ENCODE measurements at places on chromosomes 16 and 17.

DNA sequence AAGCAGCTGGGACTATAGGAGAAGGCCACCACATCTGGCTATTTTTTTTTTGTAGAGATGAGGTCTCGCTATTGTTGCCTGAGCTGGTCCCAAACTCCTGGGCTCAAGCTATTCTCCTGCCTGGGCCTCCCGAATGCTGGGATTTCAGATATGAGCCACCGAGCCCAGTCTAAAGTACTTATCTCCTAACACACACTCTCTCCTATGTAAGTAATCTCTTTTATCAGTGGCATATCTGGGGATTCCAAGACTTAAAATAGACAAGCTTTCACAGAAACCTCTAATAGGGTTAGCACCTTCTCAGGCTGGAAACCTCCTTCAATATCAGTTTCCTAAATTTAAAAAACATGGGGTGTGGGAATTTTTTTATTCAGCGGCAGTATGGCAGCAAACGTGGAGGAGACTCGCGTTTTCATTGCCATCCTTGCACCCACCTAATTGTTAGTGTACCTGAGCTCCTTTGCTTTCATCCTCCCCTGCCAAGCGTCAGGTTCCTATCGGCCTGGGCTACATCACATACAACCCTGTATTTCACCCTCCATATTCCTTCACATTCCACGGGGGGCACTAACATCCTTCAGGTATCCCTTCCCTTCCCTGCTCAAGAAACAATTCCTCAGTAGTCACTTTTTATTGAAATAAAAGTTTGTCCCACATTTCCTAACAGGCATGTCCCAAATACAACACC, 1.1 kb downstream of the EZH1 start:
- DNase-seq = no peak

DNA sequence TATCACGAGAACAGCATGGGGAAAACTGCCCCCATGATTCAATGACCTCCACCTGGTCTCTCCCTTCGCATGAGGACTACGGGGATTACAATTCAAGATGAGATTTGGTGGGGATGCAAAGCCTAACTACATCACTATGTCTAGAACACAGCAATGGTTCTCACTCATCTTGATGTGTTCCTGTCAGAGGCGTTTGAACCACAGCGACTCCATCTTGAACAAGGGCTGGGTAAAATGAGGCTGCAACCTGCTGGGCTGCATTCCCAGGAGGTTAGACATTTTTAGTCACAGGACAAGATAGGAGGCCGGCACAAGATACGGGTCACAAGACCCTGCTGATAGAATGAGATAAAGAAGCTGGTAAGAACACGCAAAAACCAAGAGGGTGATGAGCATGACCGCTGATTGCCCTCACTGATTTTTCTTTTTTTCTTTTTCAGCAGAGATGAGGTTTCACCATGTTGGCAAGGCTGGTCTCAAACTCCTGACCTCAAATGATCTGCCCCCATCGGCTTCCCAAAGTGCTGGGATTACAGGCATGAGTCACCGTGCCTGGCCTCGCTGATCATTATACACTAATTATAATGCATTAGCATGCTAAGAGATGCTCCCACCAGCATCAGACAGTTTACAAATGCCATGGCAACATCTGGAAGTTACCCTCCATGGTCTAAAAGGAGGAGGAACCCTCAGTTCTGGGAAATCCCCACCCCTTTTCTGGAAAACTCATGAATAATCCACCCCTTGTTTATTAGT, 3.0 kb upstream of the PPY start:
- DNase-seq = no peak

DNA sequence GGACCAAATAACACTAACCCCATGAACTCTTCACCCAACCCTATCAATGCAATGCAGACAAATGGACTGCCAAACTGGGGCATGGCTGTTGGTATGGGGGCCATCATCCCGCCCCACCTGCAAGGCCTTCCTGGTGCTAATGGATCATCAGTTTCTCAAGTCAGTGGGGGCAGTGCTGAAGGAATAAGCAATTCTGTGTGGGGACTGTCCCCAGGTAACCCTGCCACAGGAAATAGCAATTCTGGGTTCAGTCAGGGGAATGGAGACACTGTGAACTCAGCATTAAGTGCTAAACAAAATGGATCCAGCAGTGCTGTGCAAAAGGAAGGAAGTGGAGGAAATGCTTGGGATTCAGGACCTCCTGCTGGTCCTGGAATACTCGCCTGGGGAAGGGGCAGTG, 78.9 kb downstream of the TMC6 start:
- no peak for DNase-seq

DNA sequence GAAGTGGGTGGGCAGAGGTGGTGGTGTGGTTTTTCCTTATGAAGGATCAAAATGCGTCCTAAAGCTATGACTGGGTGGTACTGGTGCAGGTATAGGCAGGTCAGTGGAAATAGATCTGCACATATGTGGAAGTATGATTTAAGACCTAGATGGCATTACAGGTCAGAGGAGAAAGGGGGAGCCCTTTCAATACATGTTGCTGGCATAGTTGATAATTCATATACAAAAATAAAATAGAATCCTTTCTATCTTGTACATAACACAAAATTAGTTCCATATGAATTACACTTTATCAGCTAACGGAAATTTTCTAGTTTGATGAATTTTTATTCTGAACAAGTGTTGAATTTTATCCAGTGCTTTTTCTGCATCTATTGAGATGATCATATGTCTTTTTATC, 20.8 kb upstream of the PIK3R5 start:
- no peak for DNase-seq

GRCh38 chr16:55754056-55754455, 78.8 kb downstream of the CES1 start:
- DNase-seq = no peak

DNA sequence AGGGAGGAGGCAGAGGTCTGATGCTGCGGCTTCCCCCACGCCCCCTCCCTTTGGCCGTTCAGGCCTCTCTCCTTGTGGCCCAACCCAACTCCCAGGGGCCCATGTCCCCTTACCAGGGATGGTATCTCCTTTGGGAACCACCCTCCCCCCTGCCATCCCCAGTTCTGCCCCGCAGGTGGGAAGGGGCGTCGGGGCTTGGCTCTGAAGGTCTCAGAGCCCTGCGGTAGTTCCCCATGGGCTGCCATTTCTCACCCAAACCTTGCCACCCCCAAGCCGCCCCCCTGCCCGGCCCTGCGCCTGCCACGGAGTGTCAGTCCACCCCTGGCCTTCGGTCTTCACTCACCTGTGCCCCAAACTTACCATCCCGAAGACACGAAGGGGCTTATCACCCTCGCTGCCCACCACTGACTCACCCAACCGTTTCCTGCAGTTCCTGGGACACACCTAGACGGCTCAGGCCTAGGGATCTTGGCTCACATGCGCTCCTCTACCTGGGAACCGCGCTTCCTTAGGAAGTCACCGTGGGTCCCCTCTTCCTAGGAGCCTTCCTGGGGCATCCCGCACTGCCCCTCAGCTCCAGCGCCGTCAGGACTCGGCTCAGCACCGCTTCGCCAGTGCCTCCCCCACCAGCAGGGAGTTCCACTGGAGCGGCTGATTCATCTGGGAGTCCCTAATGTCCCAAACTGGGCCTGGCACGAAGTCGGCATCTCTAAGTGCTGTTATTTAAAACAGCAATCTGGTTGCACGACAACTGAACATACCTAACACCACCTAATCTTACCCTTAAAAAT, 1.1 kb upstream of the DOC2A start:
- no peak for DNase-seq

DNA sequence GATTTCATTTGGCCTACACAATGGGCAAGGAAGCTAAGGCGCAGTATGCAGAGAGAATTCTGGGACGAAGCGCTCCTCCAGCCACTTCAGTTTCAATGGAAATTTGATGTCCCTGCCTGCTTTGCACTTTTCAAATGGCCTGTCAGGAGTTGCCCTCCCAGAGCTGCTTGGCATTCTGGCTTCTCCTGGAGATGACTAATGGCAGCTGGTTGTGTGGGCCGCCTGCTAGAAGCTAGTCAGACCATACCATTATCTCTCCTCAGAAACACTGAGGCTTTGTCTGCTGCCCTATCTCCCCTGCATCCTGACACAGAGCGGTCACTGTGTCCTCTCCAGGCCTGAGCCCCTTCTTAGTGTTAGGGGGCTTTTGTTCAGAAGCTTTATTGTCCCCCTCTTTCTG, 180.1 kb downstream of the SPECC1 start:
- no peak for DNase-seq

DNA sequence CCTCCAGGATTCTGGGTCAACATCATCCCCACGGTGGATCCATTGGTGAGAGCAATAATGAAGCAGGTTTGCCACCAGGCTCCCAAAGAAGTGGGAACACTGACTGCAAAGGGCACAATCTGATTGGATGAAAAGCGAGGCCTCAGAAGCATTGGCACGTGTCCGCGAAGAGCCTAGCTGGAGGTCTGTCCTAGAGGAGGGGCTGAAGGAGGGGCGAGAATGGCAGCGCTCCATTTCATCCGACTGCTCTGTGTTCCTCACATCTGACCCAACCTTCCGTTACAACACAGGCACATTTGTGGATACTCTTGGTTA, 79.9 kb downstream of the MRC2 start:
- DNase-seq = no peak

GRCh38 chr16:55041540-55042234, 111.0 kb downstream of the IRX5 start:
- no peak for DNase-seq

GRCh38 chr16:53323924-53324323, 110.3 kb upstream of the RBL2 start:
- DNase-seq = no peak

DNA sequence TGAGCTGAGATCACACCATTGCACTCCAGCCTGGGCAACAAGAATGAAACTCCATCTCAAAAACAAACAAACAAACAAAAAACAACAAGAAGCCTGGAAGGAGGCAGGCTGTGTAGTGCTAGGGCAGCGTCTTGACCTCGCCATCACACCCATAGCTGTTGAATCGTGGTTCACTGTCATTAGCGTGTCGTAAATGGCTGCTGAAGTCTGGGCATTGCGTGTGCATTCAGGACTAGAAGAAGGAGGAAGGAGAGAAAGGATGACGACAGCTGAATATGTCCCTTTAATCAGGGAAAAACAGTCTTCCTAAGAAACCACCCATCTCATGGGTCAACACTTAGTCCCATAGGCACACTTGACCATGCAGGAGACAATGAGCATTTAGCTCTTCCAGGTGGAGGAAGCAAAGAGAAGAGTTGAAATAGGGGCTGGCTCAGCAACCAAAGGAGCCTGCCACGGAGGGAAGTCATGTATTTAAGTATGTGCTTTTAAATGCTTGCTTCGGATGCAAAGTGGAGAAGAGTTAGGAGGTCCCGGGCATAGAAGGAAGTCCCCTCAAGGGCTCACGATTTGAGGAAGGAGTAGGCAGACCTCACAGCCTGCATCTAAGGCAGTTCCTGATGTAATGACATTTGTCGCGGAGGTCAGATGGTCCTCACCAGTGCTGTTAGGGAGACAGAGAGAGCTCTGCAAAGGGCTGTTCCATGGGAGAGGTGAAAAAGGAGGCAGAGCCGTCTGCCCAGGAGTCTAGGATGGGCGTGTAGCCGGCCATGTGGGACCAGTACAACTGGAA, 8.8 kb downstream of the PRSS22 start:
- no peak for DNase-seq

GRCh38 chr17:1108765-1109605, 70.8 kb downstream of the ABR start:
- no peak for DNase-seq

GRCh38 chr16:90023078-90023447, 3.8 kb upstream of the DBNDD1 start:
- DNase-seq = no peak

GRCh38 chr17:79361221-79361734, 249.6 kb downstream of the RBFOX3 start:
- DNase-seq = no peak

DNA sequence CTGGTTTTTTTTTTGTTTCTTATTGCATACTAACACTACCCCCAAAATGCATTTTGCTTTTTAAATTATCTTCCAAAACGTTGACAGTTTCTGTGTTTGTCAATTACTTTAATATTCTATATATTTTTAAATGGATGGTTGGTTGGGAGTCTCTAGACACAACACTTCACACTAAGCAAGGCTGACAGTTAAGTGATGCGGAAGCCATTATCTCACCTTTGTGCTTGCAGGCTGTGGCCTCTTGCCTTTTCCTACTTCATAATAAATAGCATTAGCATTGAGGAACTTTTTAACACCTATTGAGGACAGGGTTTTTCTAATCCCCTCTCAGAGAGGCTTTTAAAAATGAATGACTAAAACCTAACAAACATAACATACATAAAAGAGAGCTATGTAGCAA, 280.8 kb upstream of the TBX2 start:
- DNase-seq = no peak

DNA sequence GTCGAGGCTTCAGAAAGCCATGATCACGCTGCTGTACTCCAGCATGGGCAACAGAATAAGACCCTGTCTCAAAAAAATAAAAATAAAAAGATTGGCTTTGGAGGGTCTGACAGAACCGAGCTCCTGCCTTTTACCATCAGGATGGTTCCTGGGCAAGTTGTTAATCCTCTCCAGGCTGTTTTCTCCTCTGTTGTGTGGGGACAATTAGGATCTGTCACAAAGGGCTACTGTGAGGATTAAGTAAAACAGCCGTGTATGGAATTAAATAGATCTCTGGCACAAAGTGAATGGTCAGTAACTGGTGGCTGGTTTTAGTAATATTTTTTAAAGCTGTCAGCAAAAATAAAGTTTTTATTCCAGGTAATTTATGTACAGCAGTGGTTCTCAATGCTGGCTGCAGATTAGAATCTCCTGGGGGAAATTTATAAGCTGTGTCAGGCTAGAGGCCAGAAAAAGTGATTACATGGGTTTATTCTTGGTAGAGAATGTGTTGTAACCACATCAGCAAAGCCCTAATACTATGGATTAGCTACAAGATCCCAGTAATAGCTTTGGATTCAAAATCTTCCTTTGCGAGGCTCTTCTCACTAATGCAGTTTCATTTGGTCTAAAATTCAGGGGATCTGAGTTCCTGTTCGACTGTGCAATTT, 47.2 kb downstream of the GPRC5B start:
- DNase-seq = no peak

DNA sequence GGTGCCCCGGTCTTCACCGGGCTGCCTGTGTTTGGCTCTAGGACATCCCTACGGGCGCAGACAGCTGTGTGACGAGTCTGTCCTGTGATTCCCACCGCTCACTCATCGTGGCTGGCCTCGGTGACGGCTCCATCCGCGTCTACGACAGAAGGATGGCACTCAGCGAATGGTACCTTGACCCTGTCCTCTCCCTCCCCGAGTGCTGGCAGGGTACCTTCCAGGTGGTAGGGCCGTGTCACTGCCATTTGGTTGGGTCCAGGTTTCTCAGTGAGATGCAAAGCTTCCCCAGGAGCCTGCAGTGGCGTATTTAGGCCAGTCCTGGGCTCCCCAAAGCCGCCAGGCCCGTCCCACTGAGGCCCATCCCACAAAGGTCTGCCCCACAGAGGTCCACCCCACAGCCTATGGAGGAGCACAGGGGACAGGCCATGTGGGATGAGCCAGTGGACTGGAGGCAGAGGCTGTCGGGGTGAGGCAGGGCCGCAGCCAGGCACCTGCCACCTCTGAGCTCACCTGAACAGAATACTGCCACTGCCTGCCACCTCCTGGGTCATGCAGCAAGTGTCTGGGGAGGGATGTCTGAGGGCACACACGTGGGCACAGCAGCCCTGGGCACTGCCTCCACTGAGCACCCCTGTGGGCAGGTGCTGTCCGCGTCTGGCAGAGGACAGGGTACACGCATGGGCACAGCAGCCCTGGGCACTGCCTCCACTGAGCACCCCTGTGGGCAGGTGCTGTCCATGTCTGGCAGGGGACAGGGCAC, 31.4 kb upstream of the CHMP6 start:
- DNase-seq = no peak

- DNase-seq = no peak
Measured at GRCh38 chr16:48965386-48965785, 316.3 kb downstream of the CBLN1 start.

- DNase-seq = no peak
Measured at GRCh38 chr17:37089956-37090355, 141.2 kb downstream of the AATF start.

Data from cerebellar nuclear complex (tissue), 1 donor.